NCI-H2227 treated with DMSO at 0.1 percent for 48 hours (cell line): ENCODE measurements at places on chromosomes 3 and 15.

DNA sequence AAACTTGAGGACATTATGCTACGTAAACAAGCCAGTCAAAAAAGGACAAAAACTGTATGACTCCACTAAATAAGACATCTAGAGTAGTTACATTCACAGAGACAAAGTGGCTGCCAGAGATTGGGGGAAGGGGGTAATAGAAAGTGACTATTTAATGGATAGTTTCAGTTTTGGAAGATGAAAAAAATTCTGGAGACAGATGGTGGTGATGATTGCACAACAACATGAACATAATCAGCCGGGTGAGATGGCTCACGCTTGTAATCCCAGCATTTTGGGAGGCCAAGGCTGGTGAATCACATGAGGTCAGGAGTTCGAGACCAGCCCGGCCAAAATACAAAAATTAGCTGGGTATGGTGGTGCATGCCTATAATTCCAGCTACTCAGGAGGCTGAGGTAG is 40.6 kb downstream of the DPP8 start:
- no peak for DNase-seq

GRCh38 chr3:146513386-146514051 is 30.9 kb downstream of the PLSCR1 start:
- DNase-seq = no peak

- no peak for DNase-seq
These were observed 18.8 kb upstream of the SPATA12 start for GRCh38 chr3:57041674-57042073.

- DNase-seq = no peak
These were observed 64.5 kb upstream of the KLF13 start for GRCh38 chr15:31262143-31262530.

DNA sequence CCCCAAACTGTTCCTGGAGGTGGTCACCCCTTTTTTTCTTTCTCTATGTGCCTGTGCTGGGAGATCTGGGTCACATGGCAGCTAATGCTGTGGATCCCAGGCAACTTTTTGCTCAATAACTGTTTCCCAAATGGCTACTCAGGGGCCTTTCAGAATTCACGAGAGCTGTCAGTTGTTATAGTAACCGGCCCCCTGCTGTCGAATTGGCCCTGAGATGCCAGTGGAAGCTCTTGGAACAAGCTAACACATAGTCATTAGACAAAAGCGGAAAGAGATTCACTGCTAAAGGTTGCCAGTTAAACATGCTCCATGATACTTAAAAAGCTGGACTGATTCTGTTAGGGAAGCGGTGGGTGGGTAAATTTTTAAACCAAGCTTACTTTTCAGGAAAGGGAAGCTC is 144.1 kb downstream of the FEZF2 start:
- DNase-seq = peak; percentile 82

GRCh38 chr3:57518276-57518915 is 25.7 kb downstream of the DNAH12 start:
- no peak for DNase-seq

DNA sequence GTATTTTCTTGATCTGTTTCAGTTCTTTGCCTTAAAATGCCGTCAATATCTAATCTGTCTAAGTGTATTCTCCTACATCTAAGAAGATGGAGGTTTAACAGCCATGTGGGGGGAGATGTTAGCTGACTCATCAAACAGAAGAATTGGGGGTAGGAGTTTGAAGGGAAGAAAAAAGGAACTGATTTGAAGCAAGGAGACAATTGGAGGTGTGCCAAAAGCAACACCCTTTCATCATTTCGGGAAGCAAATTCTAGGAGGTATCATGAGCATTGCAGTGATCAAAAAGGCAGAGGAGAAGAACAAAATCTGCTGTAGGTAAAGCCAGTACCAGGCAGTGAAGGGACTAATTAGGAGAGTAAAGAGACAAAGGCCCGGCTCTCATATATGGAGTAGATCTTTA is 337.3 kb upstream of the TBC1D5 start:
- peak; percentile 2 for DNase-seq

- DNase-seq = no peak
These were observed 43.7 kb downstream of the FAM3D start for GRCh38 chr3:58622892-58623291.

DNA sequence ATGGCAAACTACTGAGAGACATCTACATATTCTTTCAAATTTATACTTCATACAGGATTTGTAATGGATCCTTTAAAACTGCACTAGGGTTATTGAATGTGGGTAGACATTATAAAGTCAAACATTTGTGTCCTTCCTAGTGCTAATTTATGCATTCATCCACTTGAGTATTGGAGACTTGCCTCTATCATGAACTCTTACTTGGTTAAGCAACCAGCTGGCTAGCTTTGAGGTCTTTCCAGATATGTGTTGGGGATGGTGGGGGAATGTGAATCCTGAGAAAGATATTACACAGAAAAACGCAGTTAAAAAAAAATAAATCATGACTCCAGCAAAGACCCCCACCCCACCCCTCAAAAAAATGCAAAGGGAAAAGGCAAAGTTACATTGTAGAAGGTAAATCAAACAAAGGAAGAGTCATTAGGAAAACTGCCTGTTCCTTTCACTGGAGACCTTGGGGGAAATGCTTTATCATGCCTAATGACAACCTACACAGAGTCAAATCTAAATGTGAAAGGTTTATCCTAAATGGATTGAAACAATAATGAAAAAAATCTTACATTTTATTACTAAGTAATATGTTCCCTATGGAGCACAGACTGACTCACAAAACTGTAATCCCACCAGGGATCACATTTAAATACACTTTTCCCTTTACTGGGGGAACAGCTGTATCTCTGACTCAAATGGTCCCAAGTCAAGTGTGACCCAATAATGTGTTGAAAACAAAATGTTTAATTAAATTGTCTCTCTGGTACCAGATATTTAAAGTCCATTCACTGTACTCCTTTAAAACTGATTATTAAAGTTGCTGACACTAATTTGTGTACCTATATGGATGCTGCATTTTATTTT is 522.3 kb downstream of the ROBO1 start:
- no peak for DNase-seq

- DNase-seq = no peak
These were observed 36.0 kb downstream of the TM4SF4 start for GRCh38 chr3:149510480-149510879.

DNA sequence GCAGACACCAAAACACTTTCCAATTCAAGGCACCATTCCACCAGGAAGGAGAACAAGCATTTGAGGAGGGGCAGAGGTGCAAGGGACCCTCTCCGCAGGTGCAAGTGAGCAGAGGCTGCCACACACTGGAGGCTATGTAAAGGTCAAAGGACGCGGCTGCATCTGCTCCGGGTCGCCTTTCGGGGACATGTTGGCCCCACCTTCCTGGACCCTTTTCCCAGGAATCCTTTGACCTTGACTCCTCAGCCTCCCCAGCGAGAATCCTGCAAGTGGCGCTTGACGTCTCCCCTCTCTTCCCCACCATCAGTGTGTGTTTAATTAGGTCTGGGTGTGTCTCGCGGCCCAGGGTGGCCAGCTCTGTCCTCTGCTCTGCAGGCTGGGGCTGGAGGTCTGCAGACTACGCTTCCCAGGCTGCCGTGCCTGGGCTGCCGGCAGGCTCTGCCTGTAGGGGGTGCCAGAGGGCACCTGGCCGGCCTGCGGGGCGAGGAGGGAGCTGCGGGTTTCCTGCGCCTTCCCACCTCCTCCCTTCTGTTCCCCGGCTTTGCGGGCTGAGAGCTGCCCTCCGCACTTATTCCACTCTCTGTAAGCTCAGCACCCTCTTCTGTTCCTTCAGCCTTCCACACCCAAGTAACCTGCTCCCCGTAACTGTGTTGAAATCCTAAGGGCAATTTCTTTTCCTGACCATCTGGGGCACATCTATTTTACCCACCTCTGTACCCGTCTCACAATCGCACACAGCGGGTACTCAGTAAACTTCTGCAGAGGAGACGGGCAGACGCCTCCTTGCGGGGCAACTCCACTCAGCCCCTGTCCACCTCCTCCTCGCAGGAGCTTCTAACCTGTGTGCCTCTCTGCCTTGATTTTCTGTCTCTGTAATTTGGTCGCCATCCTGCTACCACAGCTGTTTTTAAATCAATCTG is 129.8 kb downstream of the NSMCE3 start:
- DNase-seq = peak; percentile 32

- DNase-seq = no peak
These were observed 7.8 kb upstream of the SUMF1 start for GRCh38 chr3:4474683-4475490.

- DNase-seq = peak; percentile 7
These were observed 530.2 kb downstream of the SOX2 start for GRCh38 chr3:182241766-182242488.

- no peak for DNase-seq
These were observed 9.4 kb downstream of the CTNNB1 start for GRCh38 chr3:41208507-41209220.

- DNase-seq = no peak
These were observed 794 bp downstream of the ARPP19 start for GRCh38 chr15:52567871-52568600.

- DNase-seq = no peak
These were observed 58.5 kb upstream of the CTSH start for GRCh38 chr15:79003301-79003700.

GRCh38 chr15:76105391-76105790 is 45.6 kb downstream of the TMEM266 start:
- no peak for DNase-seq

- no peak for DNase-seq
These were observed 9.2 kb downstream of the PTX3 start for GRCh38 chr3:157445857-157446256.

- DNase-seq = no peak
These were observed 191.2 kb upstream of the PDZRN3 start for GRCh38 chr3:73815966-73816365.

- DNase-seq = no peak
These were observed 38.2 kb downstream of the FOXP1 start for GRCh38 chr3:71545330-71545729.

DNA sequence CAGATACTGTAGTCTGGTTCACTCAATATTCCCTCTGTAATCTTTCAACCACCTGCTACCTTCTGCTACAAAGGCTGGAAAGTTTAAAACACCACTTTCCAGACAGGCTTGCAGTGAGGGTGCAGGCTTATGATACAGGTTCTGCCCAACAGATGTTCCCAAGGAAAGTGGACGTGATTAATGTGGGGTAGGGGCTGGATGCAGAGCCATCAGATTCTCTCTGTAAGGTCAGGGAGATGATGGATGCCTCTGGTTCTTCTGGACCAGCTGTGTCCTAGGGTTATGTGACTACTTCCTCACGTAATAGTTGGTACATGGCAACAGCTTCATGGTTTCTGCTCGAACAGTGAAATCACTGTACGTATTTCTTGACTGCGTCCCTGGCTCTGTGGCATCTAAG is 11.1 kb downstream of the GPR176 start:
- DNase-seq = no peak

DNA sequence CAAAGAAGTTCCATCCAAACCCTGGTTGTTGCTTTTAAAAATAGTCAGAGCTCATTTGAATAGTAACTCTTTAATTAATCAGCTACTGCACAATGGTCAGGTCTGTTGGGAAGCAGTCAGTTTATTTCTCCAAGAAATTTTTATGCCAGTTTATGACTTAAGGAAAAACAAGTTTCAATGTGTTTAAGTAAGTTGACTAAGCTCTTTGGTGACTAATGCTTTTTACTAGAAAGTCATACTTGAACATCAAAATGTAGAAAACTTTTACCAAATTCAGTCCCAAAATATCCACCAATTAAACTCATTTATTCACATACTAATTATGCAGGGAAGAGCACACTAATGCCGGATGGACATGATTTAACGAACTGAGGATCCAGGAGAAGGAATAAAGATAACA is 22.1 kb downstream of the PRICKLE2 start:
- DNase-seq = no peak

DNA sequence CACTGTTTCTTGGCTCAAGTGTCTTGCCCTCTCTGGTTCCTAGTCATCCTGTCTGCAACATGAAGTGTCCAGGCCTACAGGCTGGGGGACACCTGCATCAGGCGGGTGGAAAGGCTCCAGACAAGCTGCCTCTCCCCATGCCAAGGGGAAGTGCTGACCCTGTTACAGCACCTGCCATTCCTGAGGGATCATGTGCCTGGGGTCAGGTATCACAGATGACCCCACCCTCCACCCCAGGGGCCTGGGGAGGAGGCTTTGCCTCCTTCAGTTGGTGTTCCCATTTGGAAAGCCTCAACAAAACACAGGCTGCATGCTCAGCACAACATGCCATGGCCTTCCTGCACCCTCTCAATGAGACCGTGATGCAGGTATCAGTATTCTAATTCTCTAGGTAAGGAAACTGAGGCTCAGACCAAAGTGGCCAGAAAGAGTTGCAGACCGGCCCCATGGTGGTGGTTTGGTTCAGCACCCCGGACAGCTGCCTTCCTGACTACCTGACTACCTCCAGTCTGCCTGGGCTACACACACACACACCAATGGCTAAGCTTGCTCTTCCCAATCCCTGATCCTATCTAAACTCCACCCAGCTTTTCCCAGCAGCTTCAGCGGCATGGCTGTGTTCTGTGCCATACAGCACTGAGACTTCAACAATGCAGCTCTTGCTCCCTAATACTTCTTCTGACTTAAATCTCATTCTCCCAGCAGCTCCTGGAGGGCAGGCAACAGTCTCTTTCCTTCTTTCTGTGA is 69.7 kb upstream of the LINGO1 start:
- no peak for DNase-seq

DNA sequence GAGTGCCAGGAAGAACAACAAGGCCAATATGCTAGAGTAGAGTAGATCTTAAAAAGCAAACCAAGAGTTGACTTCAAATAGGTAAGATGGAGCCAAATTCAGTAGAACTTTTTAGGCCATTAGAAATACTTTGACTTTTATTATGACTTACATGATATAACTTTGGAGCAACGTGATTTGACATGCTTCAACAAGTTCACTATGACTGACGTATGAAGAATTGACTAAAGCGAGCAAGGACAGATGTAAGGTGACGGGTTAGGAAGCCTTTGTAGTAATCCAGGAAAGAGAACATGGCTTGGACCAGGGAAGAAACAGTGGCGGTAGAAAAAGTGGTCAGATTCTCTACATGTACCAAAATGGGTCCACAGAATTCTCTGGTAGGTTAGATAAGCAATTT is 4.9 kb upstream of the ZNF385D start:
- no peak for DNase-seq

GRCh38 chr3:16697443-16698147 is 92.4 kb upstream of the DAZL start:
- no peak for DNase-seq

- DNase-seq = no peak
These were observed 25.5 kb upstream of the TMOD3 start for GRCh38 chr15:51803965-51804364.

DNA sequence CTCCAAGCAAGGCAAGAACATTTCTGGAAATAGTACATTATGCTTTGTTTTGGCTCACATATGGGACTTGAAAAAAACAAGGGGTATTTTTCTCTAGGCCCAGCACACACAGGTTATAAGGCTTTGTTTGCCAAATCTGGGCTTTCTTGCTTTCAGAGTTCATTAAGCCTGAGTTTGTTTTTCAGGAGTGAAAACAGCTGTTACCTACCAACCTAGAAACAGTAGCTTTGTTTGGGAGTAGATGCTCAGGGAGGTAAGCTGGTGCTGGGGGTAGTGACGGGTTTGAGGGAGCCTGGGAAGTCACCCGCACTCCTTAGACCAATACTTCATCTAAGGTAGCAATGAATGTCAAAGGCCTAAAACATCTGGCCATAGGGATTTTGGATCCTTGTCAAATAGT is 241.2 kb downstream of the KBTBD8 start:
- no peak for DNase-seq

- DNase-seq = no peak
These were observed 61.9 kb downstream of the CLDN1 start for GRCh38 chr3:190260301-190260700.

- DNase-seq = no peak
These were observed 6.4 kb downstream of the ASTE1 start for GRCh38 chr3:131020122-131020693.

GRCh38 chr3:136142592-136142991 is 53.5 kb downstream of the MSL2 start:
- DNase-seq = no peak
